Stimulated activated CD8-positive, alpha-beta memory T cell treated with anti-CD3 and anti-CD28 coated beads, Interleukin-7, amount 100 ng/mL, for 1 hour (primary cell): ENCODE measurements at places on chromosomes 7 and 10.

- no peak for DNase-seq
These were observed 372.8 kb upstream of the CELF2 start for GRCh38 chr10:10644676-10645385.

DNA sequence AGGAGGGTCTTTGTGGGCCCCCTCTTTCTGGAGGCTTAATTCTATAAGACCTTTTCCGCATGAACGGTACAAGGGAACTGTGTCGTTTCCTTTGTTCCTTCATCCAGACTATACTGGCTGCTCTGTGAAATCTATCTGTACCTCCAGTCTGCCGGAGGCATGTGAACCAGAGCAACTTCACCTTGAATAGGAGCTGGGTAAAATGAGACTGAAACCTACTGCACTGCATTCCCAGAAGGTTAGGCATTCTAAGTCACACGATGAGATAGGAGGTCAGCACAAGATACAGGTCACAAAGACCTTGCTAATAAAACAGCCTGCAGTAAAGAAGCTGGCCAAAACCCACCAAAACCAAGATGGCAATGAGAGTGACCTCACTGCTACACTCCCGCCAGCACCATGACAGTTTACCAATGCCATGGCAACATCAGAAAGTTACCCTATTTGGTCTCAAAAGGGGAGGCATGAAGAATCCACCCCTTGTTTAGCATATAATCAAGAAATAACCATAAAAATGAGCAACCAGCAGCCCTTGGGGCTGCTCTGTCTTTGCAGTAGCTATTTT, 36.8 kb upstream of the INPP5F start:
- no peak for DNase-seq

- no peak for DNase-seq
These were observed 166.2 kb downstream of the CHCHD3 start for GRCh38 chr7:132915647-132916046.

GRCh38 chr10:93652857-93653256, 40.5 kb downstream of the PDE6C start:
- DNase-seq, result no peak

- DNase-seq, result no peak
These were observed 12.7 kb downstream of the DHTKD1 start for GRCh38 chr10:12081470-12081869.

DNA sequence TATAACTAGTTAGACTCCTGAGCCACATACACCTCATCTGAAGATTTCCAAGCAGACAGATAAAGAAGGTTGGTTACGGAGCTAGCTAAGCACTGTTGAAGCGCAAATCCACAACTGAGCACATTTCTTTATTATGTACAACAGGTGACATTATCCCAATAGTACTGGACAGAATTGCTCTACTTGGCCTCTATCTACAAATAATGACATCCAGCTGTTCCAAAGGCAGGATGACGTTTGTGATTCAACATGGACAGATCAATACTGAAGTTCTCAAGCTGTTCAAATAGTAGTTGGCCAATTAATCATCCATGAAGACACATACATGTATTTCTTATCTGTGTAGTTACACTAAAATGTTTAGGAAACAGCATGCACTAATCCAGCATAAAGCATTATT, 101.0 kb downstream of the UBE2H start:
- no peak for DNase-seq

GRCh38 chr10:5163487-5163886, 21.5 kb downstream of the AKR1C8 start:
- DNase-seq, result no peak

DNA sequence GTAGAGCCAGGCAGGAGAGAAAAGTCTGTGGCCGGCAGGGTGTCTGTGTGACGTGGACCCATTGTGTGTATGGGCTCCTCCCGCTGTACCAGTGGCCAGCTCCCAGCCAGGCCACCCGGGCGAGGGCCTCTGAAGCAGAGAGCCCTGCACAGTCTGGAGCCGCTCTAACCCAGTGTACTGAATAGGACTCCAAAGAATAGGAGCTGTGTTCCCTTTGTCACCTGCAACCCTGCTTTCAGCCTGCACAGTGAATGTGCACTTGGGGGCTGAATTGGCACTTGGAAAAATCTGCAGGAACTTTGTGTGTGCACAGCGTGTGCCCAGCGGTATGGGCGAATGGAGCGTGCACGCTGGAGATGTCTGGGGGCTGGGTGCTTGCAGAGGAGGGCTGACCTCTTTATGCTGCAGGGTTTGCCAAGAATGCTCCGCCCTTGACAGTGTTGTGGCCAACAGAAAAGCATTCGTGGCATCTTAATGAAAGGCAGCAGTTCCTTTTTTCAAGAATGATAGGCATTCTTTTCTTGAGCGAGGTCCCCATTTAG, 216.2 kb downstream of the AUTS2 start:
- no peak for DNase-seq

DNA sequence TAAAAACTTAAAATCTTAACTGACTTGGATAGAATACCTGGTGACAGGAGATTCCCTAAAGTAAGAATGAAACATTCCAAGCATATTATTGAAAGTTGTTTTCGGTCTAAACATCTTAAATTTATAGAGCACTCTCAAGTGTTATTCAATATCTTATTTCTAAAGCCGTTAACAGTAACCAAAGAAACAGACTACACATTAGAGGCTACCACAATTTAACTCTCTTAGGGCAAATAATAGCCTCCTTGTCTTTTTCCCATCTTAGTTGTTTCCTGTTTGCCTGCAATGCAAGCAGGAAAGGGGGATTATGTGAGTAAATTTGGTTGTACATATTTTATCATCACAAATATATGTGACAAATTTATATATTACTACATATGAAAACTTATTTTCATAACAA, 31.4 kb downstream of the NAPEPLD start:
- no peak for DNase-seq

- no peak for DNase-seq
These were observed 356.6 kb downstream of the BBS9 start for GRCh38 chr7:33485747-33486493.

- DNase-seq, result no peak
These were observed 289.2 kb upstream of the VSTM2A start for GRCh38 chr7:54253036-54253373.

- DNase-seq, result no peak
These were observed 46.4 kb downstream of the AOAH start for GRCh38 chr7:36677769-36678437.

DNA sequence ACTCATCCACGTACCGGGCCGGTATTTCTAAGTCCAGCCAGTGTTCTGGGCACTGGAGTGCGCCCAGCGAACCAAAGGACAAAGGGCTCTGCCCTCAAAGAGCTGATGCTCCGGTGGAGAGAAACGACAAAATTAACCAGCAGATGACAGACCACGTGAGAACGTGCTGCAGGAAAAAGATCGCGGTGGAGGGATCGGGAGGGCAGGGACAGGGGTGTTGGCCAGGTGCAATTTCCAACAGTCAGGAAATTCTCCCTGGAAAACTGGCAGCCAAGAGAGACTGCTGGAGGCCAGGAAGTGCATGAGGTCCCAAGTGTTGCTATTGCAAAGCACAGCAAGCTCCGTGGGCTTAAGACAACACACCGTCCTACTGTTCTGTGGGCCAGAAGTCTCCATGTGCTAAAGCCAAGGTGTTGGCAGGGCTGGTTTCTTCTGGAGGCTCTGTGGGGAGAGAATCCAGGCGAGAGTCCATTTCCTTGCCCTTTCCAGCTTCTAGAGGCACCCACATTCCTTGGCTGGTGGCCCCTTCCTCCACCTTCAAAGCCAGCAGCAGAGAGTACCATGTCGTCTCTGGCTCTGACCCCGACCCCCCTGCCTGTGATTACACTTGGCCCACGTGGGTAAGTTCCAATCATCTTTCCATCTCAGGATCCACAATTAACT, 21.3 kb upstream of the AMZ1 start:
- no peak for DNase-seq

DNA sequence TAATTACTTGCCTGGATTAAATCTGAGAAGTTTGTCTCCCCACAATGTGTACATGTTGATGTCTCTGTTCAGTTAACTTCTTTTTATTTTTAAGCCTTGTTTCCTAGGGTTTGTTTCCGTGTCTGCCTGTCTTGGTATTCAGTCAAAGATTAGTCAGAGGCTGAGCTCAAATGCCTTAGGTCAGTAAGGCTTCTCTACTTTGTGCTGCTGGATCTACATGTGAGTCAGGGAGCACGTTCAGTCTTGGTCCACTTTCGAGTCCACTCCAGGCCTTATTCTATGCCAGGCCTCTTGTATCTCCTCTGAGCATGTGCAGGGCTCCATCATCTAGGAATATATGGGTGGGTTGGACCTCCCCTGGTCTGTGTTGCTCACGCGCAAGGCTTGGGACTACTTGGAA, 93.3 kb upstream of the FZD8 start:
- DNase-seq, result no peak

DNA sequence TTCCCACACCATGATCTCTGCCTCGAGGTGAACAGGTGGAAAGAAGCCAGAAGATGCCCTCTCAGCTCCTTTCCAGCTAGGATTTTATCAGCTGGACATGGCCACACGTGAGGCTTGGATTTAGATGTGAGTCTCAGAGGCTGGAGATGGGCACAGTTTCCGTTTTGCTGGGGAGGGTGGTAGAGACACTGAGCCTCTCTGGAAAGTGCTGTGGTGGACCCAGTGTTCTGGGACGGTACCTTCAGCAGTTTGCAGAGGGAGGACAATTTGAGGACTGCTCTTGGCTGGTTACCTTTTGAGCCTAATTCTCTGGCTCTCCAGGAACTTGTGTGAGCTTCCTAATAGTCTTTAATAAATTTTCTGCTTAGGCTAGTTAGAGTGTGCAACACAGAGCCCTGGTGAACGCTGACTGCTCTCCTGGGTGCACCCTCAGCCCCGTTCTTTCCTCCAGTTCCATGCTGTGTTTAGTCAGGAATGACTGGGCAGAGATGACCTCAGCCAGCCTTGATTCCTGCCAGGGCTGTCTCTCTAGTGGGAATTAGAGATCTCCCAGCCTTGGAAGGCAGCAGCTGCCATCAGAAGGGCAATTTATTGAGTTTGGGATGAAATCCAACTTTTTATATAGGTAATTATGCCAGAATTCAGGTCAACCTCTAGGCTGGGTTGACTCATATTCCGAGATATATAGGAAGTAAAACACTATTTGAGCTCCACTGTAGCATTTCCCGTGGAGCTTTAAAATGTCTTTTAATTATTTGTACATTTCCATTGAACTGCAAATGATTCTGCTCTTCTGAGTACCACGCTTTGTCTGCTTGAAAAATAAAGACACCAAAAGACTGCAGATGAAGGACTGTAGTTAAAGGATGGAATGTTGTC, 103.9 kb downstream of the GATA3 start:
- no peak for DNase-seq

GRCh38 chr7:31104361-31105255, 52.5 kb downstream of the ADCYAP1R1 start:
- DNase-seq, result no peak

DNA sequence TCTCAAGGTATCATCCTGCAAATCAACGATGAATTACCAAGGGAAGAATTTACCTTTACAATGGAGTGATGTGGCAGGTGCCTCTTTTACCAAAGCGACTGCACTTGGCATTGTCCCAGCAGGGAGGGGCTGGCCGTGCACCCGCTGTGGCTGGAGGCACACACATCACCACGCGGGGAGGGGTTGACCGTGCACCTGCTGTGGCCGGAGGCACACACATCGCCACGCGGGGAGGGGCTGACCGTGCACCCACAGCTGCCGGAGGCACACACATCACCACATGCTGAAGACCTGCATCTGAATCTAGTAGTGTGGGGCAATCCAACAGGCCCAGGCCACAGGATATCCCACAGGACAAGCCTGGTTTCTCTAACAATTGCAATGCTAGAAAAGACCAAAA, 493.5 kb downstream of the DNAJB6 start:
- no peak for DNase-seq

DNA sequence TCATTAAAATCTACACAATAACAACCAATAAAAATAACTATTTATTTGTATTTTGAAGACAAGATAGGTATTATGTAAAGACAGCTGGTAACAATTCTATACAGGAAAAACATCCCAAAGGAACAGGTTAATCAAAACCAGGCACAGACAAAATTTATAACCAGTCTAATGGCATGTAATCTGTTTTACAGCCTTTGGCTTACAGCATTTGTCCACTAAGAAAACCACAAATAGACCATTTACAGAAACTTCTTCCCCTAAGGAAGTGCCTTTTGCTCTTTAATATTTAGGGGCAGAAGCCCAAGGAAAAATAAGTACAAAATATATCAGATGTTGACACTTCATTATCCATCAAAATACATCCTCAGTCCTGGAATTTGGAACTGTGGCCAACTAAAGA, 65.0 kb downstream of the SVIL start:
- no peak for DNase-seq

GRCh38 chr7:15168489-15168888, 265.9 kb upstream of the DGKB start:
- no peak for DNase-seq
